ENCODE measurements at places on chromosomes 11 and 22.
A peak's percentile ranks its signal among the peaks of the same experiment; 100 is the strongest.

- DNase-seq = no peak
Observed at GRCh38 chr11:72140661-72141060, 5.1 kb downstream of the FOLR3 start.

DNA sequence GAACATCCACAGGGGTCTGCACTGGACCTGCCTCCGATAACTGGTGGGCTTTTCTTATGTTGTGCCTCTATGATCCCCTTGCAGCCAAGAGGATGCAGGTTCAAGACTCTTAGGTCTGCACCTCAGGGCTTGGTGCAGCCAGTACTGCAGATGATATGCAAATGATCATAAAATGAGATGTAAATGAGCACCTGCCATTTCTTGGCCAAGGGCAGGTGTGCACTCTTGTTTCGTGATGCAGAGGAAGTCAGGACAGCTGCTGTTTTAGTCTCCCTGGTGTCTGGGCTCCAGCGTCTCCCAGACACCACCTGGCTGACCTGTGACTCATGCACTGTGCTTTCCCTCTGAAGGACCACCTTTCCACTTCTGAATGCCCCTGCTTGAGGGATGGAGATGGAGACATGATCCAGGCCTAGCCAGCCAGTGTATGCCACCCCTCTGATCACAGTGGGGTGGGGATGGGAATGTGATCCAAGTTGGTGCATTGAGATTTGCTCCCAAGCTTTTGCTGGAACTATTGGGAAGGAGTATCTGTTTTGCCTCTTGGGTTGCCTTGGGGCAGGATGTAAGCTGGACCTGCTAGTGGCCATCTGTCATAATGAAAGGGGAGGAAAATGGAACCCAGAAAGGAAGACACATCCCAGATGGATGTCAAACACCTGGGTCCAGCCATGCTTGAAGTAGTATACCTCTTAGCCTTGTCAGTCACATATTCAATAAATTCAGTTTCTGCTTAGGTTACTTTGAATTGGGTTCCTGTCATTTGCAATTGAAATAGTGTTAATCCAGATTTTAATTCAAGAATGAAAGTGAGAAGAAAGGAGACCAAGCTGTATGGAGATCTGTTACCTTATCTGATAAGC, 3.3 kb upstream of the KCNJ11 start:
- DNase-seq = peak; percentile 5

DNA sequence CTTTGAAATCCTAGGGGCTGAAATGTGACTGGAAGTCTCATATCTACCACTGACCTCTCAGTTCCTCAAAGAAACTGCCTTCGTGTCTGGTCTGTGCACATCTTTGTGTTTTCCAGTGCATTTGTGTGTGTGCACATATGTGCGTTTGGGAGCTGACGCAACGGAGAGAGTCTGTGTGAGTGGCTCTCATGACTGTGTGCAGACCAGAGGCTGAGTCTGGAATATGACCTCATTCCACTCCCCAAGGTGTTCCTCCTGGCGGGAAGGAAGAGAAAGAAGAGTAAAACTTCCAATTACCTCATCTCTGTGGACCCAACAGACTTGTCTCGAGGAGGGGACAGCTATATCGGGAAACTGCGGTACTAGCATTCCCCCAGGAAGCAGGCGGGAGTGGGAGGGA, 16.5 kb downstream of the TUB start:
- no peak for DNase-seq

GRCh38 chr11:15765530-15765929, 590.8 kb downstream of the SOX6 start:
- no peak for DNase-seq

- no peak for DNase-seq
Observed at GRCh38 chr11:108960501-108960900, 295.6 kb downstream of the DDX10 start.

Measured in NCI-H1092 (cell line).